ENCODE measurements at places on chromosomes 1 and 21.
A peak's percentile ranks its signal among the peaks of the same experiment; 100 is the strongest.

- DNase-seq: no peak
Observed at GRCh38 chr21:45873418-45873817, 108.2 kb upstream of the COL6A1 start.

- peak; percentile 95 for DNase-seq
Observed at GRCh38 chr1:163069142-163069541, at the start of gene RGS4. RGS4 (plus strand) TSS chr1:163069361; CDS start chr1:163069485, 124 bp downstream.

- DNase-seq: peak; percentile 79
Observed at GRCh38 chr1:94702442-94702815, 117.7 kb upstream of the SLC44A3 start.

DNA sequence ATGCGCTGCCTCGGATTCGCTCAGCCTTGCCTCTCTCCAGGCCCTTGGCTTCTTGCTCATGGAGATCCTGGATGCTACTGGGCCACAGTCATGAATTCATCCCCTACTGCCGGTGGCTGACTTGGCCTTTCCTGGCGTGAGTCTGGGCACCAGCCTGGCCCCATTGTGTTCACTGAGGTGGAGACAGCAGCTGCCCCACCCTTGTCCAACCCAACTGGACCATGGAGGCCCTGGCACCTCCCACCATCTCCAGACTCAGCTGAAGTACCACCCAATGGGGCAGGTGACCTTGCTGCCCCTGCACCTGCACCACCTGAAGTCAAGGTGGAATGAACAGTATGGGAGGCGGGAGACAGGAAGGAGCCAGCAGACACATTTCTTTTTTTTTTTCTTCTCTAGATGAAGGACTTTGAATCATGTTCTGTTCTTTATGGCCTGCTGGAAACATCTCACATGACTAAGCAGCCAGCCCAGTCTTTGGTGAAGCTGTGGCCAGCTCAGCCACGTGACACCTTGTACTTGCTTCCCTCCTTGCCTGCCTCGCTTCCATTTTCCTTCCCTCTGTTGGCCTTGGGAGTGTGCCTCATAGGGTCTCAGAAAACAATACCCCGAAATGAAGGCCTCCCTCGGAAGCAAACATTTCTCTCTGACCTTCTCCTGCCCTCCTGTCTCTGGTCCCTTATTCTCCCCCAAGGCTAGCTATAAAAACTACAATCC lies 3.8 kb upstream of the SLC30A2 start:
- no peak for DNase-seq

DNA sequence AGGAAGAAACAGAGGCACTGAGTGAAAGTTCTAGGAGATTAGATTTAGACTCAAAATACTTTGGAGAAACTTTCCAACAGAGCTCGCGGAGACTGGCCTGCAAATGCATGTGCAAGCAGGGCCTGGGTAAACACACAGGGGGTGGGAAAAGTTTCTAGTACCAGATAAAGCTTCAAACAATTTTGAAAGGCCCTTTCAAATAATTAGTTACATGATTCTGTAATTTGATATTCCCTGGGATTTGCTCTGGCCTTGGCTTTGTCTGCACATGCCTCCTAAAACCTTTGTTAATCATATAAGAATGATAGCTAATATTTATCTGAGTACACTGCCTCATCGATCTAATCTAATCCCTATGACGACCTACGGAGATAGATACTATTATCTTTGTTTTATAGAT lies 31.3 kb downstream of the VTCN1 start:
- no peak for DNase-seq

GRCh38 chr1:67573311-67573872 lies 111.6 kb upstream of the GADD45A start:
- DNase-seq: no peak

- DNase-seq: no peak
Observed at GRCh38 chr1:2998503-2999100, 22.7 kb upstream of the ACTRT2 start.

- DNase-seq: no peak
Observed at GRCh38 chr1:207097871-207098324, 6.1 kb upstream of the C4BPA start.

DNA sequence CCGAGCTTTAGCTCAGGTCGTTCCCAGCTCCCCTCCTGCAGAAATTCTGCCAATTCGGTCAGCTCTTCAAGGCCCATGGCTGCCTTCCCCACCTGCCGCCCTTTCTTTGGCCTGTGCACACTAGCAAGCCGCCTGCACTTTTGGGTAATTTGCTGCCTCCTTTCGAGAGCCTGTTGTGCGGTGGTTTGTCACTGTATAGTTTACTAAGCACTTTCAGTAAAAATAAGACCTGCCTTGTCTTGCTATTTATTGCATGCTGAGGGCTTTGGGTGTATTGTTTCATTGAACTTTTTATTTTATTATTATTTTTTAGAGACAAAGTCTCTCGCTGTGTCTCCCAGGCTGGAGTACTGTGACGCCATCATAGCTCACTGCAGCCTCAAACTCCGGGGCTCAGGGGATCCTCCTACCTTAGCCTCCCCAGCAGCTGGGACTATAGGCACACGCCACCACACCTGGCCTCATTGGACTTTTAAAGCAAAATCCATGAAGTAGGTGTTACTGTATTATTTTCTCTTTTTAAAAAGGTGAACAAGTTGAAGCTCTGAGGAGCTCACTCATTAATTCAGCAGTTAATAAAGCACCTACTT lies 1.1 kb upstream of the FABP3 start:
- DNase-seq: no peak

DNA sequence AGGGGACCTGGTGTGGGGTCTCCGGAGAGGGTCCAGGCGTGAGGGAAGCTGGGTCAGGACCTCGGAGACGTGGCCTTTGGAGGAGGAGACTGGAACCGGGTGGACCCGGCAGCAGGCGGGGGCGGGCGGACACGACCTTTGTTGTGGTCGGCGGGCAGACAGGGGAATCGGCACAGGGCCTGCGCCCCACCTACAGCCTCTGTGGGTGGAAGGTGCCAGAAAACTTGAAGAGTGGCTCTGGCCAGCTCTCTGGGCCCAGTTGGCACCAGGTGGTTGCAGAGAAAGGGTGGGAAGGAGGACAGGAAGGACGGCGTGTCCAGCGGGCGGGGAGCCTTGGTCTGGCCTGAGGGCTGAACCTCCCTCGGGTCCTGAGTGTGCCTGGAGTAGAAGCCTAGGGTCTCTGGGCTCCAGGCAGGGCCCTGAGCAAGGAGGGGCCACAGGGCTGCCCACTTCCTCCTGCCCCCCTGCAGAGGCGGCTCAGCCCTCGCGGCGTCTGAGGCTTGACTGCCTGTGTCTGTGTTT lies 7.7 kb upstream of the TTLL10 start:
- no peak for DNase-seq

- DNase-seq: no peak
Observed at GRCh38 chr21:36791695-36792470, 93.0 kb downstream of the SIM2 start.

DNA sequence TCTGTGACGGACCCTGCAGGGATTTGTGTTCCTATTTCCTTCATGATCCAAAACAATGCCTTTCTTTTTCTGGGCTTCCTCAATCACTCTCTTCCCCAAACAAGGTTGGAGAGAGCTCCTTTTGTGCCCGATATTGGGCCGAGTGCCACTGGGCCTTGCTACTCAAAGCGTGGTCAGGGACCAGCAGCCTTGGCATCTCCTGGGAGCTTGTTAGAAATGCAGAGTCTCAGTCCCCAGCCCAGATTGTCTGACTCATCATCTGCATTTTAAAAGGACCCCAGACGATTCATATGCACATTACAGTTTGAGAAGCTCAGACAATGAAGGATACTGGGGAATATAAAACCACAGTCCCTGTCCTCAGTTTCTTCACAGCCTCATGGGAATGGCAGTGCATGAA lies 19.9 kb downstream of the ADORA1 start:
- DNase-seq: no peak

DNA sequence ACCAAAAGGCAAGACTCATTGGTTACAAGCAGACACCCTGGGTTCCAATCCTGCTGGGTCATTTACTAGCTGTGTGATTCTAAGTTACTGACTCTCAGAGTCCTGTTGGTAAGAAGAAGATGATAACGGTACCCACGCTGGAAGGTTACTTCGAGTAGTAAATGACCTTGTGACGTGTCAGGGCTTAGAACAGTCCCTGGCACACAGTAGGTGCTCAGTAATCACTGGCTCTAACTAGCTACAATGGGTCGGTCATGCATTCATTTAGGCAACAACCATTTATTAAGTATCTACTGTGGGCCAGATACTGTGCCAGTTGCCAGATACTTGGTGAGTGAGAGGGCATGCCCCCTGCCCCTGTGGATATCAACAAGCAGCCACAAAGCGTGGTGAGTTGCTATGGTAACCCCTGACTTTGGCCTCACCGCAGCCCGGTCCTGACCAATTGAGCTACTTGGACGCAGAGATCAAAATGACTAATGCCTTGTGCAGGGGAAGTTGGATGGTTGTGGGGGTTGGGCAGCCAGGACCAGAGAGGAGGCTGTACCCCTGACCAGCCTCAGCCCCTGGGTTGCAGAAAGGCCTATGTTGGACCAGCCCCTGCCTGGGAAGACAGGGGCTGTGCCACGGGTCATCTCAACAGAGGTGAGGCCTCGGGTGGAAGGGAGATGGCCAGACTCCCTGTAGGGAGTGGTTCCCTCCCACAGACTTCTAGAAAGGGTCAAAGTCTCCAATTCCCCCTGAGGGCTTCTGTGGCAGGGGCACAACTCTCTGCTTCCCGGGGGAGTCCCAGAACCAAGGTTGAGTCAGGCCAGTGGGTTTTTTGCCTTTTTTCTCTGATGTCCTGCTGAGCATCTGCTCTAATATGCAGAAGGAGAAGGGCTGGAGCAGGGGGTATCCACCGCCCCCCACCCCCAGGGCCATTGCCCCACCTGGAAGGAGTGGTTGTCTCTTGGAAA lies 16.0 kb downstream of the DHRS3 start:
- no peak for DNase-seq

- no peak for DNase-seq
Observed at GRCh38 chr1:181595234-181595633, 111.9 kb downstream of the CACNA1E start.

- DNase-seq: no peak
Observed at GRCh38 chr1:226981386-226981817, 41.3 kb downstream of the COQ8A start.

DNA sequence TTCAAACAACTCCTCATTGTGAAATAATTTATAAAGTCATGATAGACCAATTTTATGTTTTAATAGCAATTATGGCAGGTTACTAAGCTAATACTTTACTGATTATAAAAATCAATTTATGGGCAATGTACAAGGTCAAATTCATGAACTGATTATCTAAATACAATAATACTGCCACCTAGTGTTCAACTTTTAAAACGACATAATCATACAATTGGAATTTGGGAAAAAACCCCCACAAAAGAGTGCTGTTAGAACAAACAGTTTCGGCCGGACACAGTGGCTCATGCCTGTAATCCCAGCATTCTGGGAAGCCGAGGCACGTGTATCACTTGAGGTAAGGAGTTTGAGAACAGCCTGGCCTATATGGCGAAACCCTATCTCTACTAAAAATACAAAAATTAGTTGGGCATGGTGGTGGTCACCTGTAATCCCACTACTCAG lies 14.0 kb downstream of the GTF2B start:
- peak; percentile 37 for DNase-seq

DNA sequence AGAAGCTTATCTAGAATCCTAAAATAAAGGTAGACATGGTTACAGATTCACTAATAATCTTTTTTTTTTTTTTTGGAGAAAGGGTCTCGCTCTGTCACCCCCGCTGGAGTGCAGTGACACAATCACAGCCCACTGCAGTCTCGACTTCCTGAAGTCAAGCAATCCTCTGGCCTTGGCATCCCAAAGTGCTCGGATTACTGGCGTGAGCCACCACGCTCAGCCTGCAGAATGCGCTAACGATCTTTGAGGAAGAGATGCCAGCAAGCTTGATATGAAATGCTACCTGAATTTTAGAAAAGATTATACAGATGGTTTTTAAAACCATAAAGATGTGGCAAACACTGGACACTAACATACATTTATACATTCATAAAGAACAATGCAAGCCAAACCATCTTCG lies 4.1 kb upstream of the GNPAT start:
- DNase-seq: no peak

- no peak for DNase-seq
Observed at GRCh38 chr1:98267423-98267822, 346.6 kb upstream of the DPYD start.

- DNase-seq: peak; percentile 62
Observed at GRCh38 chr1:8902765-8903164, 24.3 kb upstream of the ENO1 start.

GRCh38 chr1:174799136-174799479 lies 200.6 kb upstream of the CACYBP start:
- DNase-seq: no peak

GRCh38 chr1:81880781-81881180 lies 80.0 kb downstream of the ADGRL2 start:
- peak; percentile 23 for DNase-seq

GRCh38 chr1:31531177-31531999 lies 44.9 kb upstream of the TINAGL1 start:
- peak; percentile 83 for DNase-seq

GRCh38 chr21:37863842-37864241 lies 52.4 kb downstream of the KCNJ6 start:
- peak; percentile 30 for DNase-seq

- DNase-seq: no peak
Observed at GRCh38 chr1:116087628-116088027, 23.6 kb upstream of the MAB21L3 start.

- no peak for DNase-seq
Observed at GRCh38 chr1:243844186-243844585, 5.9 kb downstream of the AKT3 start.

GRCh38 chr1:8122477-8123407 lies 96.6 kb upstream of the ERRFI1 start:
- DNase-seq: no peak

DNA sequence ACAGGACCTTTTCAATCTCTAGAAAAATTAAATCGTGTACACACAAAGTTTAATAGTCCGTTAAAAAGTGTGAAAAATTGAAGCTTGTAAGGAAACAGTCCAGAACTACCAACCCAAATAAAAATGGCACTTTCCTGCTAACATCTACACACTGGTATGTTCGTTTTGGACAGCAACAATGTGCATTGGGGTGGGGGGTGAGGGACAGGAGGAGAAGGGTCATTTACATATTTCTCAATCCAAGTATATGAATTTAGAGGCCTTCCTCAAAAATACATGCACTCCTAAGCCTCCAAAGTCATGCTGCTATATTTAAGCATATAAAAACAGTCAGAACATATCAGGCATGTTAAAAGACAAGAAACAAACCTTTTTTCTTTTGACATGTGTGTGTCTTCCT lies 2.5 kb downstream of the PPP1R15B start:
- DNase-seq: peak; percentile 10

DNA sequence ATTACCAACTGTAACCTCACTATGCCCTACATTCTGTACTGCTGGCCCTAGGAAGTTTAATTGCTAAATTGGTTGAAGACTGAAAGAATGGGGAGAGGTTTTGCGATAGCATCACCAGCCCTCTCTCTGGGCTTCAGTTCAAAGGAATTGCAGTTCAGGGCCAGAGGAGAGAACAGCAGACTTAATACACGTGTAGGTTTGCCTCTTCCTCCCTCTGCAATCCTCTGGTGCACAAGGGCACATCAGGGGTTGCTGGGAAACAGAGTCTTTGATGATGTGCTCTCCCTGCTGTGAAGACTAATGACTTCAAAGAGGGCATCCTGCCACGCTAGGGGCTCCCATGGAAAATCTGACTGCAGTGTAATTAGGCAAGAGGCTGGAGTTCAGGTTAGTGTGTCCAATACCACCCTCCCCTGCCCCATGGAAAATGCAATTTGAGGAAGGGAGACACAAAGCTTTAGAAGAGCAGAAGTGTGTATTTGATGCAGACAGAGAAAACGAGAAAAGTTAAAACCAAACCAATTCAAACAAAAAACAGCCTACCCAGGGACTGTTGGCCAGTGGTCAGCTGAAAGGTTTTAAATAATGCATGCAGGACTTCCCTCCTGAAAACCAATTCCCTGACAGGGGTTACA lies 167.9 kb downstream of the ASTN1 start:
- DNase-seq: no peak
